Effector memory CD8-positive, alpha-beta T cell (primary cell): ENCODE measurements at places on chromosomes 7 and 10.

DNA sequence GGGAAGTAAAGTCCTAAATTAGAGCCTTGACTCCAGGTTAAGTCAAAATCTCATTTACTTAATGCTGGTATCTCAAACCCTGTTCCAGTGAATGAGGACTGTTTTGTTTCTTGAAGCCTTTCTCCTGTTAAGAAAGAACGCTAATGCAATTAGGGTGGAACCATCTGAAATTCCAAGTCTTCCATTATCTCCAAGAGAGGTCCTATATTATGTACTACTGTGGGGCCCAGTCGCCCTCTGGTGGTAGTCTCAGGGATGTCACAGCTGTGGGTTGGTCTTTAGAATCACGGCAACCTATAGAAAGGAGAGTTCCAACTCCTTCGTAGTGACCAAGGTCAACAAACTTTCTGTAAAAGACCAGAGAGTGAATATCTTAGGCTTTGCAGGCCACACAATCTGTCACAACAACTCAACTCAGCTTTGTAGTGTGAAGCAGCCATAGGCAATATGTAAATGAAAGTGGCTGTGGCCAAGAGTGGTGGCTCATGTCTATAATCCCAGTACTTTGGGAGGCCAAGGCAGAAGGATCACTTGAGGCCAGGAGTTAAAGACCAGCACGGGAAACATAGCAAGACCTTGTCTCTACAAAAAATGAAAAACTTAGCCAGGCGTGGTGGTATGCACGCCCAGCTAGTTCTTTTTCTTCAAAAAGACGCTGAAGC, 9.3 kb downstream of the RPP38 start:
- DNase-seq, result peak; percentile 70

GRCh38 chr7:157413881-157414701, 77.3 kb downstream of the DNAJB6 start:
- no peak for DNase-seq

GRCh38 chr10:80320377-80320776, 30.9 kb upstream of the MAT1A start:
- no peak for DNase-seq

- DNase-seq, result no peak
These were observed 176.3 kb upstream of the BMPER start for GRCh38 chr7:33728873-33729551.

GRCh38 chr7:141288626-141289025, 214.8 kb downstream of the TMEM178B start:
- no peak for DNase-seq

GRCh38 chr10:29041616-29042015, 247.3 kb upstream of the LYZL1 start:
- DNase-seq, result no peak

- no peak for DNase-seq
These were observed 72.4 kb upstream of the LRRC4 start for GRCh38 chr7:128103498-128104107.

- DNase-seq, result no peak
These were observed 91.1 kb downstream of the CH25H start for GRCh38 chr10:89115876-89116627.

DNA sequence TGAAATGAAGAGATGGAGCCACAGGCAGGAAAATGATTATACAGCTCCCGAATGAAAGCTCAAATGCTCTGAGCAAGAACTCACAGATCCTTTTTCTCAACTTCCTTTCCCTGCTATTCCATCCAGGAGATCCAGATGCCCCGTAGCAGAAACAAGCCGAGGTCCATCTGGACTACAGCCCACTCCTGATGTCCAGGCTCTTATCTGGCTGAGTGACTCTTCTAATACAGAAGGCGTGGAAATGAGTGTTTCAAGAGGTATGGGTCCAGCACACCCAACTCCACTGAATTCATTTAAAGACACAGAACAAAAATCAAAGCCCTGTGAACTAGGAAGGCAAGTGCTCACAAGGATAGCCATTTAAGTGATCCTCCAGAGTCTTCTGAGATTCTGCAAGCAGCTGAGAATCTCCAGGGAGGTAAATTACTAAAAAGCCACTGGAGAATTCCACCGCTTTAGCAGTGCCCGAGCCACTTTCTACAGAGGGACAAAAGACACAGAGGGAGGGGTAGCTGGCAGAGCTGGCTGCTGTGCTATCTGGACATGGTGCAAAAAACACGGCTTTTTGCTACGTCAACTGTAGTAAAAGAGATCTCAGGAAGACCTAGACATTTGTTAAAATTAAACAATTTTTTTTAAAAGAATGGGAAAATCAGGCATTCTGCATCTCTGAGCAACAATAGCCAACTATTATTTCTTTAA, 24.5 kb downstream of the FAM171A1 start:
- DNase-seq, result no peak

DNA sequence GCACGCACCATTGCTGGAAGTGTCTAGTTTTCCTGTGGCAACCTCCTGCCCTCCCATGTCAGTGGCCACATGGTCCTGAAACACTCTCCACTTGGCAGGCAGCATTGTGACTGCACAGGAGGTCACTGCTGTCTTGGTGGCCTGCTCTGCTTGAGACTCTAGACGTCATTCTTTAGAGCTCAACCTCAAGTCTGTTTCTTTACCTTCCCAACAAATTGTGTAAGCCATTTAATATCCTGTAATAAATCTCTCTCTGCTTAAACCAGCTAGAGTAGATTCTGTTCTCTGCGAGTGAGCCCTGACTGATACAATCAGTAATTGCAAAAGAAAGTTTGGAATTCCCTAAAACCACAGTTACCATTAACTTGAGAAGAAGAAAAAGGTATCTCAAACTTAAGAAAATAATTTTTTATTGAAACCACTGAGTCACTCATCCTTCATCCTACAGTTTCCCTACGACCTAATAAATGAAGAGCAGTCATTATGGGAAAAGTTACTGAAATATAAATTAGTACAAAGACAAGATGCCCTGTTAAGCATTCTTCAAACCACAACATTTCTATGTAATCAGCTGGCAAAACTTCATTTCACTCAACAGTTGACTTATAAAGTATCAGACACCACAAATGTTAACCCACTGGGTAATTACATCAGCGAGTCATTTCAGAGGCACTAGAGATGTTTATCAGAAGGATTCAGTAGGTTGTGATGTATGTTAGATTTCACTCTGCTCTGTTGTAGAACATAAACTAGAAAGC, 18.0 kb downstream of the SLC25A13 start:
- no peak for DNase-seq

DNA sequence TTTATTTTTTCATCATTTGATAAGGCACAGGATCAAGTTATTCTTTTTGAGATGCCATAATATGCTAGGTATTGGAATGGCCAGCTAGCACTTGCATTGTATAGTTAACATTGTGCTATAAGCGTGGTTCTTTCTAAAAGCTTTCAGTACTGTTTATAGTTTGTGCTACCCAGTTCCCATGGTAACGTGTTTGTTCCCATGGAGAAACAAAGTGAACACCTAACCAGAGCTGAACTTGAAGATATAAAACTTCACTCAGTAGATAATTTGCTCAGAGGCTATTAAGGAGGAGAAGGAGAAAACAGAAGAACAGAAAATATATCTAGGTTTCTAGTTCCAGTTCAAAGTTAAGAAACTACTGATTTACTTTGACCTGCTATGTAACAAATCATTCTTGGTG, 23.6 kb upstream of the ITGB8 start:
- no peak for DNase-seq

GRCh38 chr7:78002715-78003114, 204.1 kb downstream of the PHTF2 start:
- no peak for DNase-seq

GRCh38 chr7:143905509-143905908, 3.5 kb upstream of the TCAF1 start:
- no peak for DNase-seq

DNA sequence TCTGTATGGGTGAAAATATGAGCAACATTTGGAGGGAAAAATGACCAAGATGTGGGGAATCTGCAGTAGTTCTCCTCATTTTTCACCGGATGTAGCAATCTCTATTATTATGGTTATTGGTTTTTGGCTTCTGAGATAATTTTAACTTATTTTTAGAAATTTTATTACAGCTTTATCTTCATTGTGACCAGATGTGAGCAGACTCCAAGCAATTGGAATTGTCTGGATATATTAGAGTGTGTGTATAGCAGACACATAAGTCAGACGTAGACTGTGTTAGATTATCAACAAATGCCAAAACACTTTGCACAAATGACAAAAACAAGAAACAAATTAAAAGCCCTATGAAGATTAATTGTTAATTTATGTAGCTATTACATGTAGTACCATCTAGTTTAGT, 249.1 kb downstream of the DNAJB9 start:
- DNase-seq, result no peak

- DNase-seq, result no peak
These were observed 107.3 kb downstream of the AHR start for GRCh38 chr7:17405786-17406185.

DNA sequence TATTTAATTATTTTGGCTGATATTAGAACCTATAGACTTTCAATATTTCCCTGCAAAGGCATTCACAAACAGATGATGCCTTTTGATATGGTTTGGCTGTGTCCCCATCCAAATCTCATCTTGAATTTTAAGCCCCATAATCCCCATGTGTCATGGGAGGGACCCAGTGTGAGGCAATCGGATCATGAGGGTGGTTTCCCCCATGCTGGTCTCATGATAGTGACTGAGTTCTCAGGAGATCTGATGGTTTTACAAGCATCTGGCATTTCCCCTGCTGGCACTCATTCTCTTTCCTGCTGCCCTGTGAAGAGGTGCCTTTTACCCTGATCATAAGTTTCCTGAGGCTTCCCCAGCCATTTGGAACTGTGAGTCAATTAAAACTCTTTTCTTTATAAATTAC, 9.3 kb upstream of the PNLIPRP3 start:
- DNase-seq, result no peak

DNA sequence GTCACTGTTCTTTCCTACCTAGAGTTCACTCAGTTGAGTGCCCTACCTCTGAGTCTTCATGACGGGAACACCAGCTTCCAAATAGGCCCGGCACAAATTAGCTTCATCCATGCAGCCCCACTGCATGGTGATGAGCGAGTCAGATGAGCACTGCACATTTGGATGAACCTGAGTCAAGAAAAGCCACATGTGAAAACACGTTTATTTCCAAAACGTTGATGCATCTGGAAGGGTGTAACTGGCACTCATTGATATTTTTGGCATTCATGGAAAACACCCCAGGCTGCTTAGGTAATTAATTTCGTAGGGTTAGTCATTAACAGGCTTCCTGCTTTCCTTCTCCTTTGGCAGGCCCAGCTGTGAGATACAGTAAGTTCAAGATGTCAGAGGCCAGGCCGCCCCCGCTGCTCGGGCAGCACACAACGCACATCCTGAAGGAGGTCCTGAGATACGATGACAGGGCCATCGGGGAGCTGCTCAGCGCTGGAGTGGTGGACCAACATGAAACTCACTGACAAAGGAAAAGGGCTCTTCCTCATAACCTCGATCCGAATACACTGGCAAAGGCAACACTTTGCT, 725.2 kb downstream of the SUGCT start:
- DNase-seq, result no peak

DNA sequence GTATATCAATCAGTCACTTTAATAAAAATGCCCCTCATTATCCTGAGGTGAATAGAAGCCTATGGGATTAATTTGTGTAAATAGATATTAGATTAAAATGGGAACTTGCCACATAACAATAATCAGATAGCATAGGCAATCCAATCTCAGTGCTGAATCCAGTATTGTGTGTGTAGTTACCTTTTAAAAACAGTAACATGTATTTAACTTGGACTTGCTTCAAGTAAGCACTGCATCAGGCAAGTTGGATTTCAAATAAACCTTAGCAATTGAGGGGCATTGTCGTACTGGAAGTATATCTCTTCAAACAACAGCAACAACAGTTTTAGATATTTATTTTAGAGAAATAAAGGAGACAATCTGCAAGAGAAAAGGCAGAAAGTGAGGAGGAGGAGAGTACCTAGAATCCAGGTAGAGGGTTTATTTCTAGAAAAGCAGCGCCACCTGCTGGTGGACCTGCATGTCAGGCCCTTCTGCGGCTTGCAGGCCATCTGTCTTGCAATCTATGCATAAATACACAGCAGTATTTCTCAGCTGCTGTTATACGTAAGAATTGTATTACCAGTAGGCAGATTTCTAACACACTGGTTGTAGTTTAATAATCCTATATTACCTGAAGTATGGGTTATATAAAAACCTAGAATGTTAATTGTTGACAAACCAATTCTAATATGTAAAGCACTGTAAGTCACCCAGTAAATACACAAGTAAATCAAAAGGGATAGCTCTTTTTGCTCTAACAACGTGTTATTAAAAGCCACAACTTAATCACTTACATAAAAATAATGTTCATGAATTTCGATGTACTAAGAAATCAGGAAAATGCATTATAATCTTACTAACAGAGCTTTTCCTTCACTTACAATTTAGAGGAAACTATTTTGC, 652.8 kb downstream of the KCNMA1 start:
- DNase-seq, result peak; percentile 21

DNA sequence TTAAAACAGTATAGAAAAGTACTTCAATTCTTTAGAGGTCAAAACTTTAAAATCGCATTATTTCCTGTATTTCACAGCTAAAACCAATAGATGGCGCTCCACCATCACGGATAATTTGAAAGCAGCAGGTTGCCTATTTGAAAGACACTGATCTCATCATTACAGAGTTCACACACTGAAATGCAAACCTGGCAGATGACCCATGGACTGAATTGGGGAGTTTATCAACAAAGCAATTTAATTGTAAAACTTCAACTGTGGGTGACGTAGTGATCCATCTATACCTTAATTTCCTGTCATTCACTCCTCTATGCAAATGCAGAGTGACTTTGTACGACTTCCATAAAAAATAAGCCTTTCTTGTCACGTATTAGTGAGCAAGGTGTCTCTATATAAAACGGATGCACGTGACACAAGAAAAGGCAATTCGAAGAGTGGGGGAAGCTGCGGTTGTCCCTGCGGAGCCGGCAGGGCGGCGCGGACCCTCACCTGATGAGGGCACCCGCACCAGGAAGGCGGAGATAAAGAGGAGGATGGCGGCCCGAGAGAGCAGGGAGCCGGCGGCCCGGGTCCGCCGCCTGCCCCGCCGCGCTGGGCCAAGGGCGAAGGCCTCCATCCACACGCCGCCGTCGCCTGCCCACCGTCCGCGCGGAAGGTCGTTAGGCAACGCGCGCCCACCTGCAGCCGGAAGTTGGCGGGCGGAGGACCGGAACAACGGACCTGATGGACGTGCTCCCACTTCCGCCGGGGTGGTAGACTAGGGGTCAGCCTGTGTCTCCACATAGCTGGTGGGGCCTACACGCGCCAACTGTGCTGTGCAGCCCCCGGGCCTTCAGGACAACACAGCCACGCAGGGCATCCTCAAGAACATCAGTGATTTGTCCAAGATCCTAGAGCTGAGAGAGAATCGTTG, at the start of gene ZPBP:
Gene ZPBP, minus strand, starts transcription at position 668 of the 913 bp plus-strand sequence. Its CDS starts 52 bp downstream, at position 616.
- peak; percentile 53 for DNase-seq

DNA sequence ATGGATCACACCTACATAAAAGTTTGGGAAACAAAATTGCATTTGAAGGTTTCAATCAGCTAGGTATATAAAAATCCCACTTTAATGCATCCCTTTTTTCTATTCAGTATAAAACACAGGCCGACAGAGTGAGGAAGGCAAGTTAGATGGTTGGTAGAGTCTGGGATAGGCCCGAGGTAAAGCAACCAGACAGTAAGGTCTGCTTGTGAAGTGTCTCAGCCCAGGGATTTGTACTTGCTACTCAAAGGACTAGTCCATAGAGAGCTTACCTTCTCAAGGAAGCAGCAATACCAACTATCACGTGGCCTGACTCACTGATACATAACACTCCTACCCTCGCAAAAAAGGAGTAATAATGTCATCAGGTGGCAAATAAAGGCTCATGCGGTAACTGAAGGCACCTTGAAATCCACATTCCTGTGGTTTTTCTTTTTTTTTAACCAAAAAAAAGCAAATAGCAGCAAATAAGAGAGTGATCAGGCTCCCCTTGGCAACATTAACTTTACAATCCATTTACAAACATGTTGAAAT, 56.2 kb upstream of the ATP6V0A4 start:
- DNase-seq, result no peak
